CD4-positive, alpha-beta T cell (primary cell): ENCODE measurements at places on chromosomes 1 and 21. TPM values are rescaled to one million over a fixed set of nuclear protein-coding genes. Genes with fewer than 3 reads are reported as not detected.

DNA sequence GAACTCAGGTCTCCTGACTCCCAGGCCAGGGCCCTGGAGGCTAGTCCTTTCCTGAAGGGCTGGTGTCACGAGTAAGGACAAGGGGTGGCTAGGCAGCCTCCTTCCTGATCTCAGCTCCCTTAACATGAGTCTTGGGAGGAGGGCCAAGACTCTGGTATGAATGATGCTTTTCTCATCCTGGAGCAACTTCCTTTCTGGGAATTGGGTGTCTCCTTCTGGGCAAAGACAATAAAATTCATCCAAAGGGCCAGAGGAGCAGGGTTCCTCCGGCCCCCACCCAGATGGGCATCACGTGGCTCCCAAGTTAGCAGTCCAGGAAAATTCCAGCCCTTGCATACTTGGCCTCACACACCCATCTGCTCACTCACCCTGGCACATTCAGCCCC is at the start of gene FAM167B:
Gene FAM167B (plus strand): TSS at position 335 of the 386 bp plus-strand sequence. CDS start 200 bp downstream, outside the sequence.
- DNase-seq: no peak

SPRR2F gene
- not detected for total RNA-seq

NR5A2 gene
- total RNA-seq: not detected

DNA sequence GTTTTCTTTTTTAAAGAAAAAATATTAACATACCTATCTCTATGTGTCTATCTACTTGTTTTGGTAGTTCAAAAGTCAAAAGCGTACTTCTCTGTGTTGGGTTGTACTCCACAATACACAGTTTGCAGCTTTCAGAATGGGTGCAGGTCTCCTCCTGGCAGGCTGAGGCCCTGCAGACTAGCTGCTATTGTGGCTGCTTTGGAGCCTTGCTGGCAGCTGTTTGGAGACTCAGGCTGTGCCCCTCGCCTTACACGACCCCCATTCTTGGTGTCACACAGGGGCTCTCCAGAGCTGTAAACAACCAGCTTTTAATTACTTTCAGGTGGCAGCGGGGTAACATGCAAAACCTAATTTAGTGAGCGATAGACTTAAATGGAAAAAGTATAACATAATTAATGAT is 160.4 kb downstream of the DSCAM start:
- DNase-seq: no peak

LIN28A gene
- not detected for total RNA-seq

DNA sequence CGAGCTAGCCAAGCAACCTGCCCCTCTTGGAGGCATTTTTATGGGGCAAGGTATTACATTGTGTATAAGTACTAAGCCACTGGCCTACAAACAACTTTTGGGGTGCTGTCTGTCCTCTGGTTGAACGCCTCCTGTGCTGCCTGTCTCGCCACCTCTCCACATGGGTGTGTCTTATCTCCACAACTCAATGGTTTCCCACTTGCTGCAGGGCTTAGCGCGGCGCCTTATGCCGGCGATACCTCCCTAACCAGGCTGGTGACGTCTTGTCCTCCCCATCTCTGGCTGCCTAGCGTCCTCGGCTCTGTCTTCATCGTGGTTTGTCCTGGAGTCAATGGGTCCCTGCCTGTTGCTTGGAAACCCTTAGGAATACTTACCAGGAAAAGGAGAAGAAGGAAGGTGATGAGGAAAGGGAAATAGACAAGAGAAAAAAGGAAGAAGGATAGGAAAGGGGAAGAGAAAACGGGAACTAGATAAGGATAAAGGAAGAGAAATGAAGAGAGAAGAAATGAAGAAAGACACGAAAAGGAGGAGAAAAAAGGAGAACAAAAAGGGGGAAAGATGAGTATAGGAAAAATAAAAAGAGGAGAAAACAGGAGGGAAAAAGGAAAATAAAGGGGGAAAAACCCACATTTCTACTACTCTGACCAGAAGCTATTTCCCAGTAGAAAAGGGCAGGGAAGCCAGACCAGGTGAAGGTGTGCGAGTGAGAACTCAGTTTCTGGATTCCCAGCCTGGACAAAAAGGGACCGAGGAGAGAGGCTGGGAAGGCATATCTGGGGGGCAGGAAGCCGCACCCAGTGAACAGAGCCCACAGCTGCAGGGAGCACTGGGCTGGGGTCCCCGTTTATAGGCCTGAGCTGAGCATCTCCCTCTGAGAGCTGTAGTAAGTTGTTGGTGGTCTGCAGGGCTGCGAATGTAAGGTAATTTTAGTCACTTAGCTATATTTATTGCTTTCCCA is 86.2 kb downstream of the CLIC6 start:
- no peak for DNase-seq

CCT3 gene
- 49.6 TPM for total RNA-seq
